Stimulated activated CD8-positive, alpha-beta memory T cell treated with anti-CD3 and anti-CD28 coated beads, Interleukin-2, amount 100 ng/mL, for 1 hour (primary cell): ENCODE measurements at places on chromosomes 12 and 14.

DNA sequence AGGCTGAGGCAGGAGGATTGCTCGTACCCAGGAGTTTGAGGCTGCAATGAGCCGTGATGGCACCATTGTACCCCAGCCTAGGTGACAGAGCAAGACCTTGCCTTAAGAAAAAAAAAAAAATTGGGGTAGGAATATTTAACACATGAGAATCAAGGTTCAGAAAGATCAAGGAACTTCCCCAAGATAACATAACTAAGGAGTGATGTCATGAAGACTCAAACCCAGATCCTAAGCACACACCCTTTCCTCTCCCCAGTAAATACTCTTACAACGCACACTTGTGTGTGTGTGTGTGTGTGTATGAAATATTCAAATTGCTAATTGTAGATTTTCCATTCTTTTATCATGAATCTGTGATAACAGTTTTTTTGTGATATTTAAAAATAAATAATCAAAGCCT is 90.6 kb upstream of the NUDT4 start:
- DNase-seq, result no peak

DNA sequence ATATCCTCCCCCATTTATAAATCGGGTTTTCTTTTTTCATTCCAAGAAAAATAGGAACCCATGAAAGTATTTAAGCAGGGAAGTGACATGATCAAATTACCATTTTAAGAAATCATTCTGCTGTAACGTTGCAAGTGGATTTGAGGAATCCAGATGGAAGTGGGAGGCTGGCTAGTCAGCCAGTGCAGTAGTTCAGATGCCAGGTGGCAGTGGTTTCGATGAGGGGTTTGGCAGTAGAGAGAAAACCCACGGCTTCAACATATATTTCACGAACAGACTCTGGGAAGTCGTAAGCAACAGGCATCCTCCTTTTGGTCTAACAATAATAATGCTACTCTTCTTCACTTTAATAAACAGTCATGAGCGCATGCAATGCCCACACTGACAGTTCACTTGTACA is 25.0 kb downstream of the PDZRN4 start:
- no peak for DNase-seq

GRCh38 chr14:49915085-49915484 is 22.2 kb downstream of the ARF6 start:
- no peak for DNase-seq

- DNase-seq, result no peak
These were observed 337.7 kb downstream of the TMEM121 start for GRCh38 chr14:105864116-105864515.

- no peak for DNase-seq
These were observed 125.3 kb downstream of the ESRRB start for GRCh38 chr14:76501156-76501720.
